Activated CD8-positive, alpha-beta T cell treated with anti-CD3 and anti-CD28 coated beads, Interleukin-2, amount 10 ng/mL, durations not matched to agents 7 days and 5 days (primary cell): ENCODE measurements at places on chromosomes 6 and 20. TPM values are rescaled to one million over a fixed set of nuclear protein-coding genes. Genes with fewer than 3 reads are reported as not detected.

DNA sequence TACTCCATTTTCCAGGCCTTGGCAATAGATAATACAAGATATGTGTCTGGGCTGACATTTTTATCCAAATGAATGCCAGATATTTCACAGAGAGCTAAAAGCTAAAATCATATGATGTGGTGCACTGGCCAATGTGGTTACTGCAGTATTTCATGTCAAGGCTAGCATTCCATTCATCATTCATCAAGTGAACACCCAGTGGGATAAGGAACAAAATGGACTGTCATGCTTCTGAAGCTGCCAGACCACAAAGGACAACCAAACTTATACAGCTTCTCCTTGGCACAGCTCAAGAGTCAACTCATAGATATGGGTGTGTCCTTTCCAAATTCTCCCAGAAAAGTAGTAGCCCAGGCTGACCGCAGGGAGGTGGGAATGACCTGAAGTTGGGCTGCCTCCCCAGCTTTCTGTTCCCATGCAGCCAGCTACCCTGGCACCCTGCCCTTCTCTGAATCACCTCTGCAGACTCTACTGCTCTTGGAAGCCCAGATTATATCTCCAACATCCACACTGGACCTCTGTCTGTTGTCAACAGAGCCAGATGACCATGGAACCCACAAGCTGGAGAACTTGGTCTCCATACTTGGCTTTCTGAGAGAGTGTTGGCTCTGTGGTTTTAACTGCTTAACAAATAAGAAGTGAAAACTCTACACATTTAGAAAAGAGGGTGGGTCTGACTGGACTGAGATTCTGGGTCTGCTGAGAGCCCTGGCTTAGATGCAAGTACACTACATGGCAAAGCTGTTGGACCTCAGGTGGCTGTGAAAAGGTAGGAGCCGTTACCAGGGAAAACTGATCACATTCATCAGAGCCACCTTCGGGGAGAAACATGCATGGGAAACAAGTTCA, 122.8 kb downstream of the ALDH8A1 start:
- no peaks in the 10 kb centered on the region for H3K36me3 ChIP-seq
- DNase-seq, result no peak
- peaks cover 2% of the 10 kb centered on the region for H3K27me3 ChIP-seq
- no peak overlapping the region for H3K27ac ChIP-seq

DNA sequence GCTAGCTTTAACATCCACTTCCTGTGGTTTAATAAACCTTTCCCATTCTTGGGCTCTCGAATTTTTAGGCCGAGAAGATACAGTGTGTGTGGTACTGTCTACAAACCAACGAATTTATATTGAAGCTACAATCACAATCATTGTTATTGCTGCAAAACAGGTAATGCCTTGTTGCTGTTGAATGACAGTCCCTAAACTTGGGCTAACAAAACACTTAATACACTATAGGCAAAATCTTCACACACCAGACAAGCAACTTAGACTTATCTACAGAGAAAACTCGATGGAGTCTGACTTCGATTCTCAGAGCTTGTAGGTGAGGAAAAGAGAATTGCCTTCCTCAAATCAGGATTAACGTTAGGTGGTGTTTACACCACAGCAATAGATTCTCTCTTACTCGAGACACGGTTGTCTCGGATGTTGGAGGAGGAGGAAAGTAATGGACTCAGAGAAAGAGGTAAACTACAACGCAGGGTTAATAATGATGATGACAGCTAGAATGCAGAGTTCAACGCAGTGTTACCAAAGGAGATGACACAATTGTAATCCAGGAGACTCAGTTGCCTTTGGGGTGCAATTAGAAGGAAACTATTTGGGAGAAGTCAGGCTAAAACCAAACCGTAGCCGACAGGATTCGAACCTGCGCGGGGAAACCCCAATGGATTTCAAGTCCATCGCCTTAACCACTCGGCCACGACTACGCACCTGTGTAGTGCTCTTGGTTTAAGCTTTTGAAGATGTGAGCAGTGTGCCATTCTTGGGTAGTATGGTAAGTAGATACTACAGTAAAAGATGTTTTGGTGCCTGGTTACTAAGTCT, 32.5 kb upstream of the ZNF184 start:
- H3K4me3 ChIP-seq, result no peak overlapping the region
- H3K36me3 ChIP-seq, result no peaks in the 10 kb centered on the region
- peak; percentile 34 for DNase-seq
- H3K4me1 ChIP-seq, result peaks cover 20% of the 10 kb centered on the region
- peaks cover 27% of the 10 kb centered on the region for H3K27me3 ChIP-seq

GRCh38 chr20:11195899-11196558, 522.2 kb upstream of the JAG1 start:
- no peak for DNase-seq
- H3K4me3 ChIP-seq, result no peak overlapping the region
- no peaks in the 10 kb centered on the region for H3K36me3 ChIP-seq
- no peaks in the 10 kb centered on the region for H3K27me3 ChIP-seq
- no peak overlapping the region for H3K27ac ChIP-seq

DNA sequence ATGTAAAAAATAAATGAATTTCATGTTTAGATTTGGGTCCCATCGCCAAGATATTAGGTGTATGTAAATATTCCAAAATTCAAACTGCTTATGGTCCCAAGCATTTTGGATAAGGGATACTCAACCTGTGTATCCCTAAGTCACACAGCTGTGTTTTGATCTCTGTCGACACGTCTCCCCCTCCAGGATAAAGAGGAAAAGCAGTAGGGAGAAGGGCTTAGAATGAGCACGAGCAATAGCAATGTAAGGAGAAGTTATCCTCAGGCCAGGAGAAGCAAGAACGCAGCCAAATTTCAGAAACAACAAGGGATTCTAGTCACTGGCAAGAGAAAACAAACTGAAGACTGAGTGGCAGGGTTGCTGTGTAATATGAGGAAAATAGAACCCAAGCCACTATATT, 181.2 kb downstream of the AIG1 start:
- H3K27me3 ChIP-seq, result no peaks in the 10 kb centered on the region
- H3K36me3 ChIP-seq, result no peaks in the 10 kb centered on the region
- no peak for DNase-seq

DNA sequence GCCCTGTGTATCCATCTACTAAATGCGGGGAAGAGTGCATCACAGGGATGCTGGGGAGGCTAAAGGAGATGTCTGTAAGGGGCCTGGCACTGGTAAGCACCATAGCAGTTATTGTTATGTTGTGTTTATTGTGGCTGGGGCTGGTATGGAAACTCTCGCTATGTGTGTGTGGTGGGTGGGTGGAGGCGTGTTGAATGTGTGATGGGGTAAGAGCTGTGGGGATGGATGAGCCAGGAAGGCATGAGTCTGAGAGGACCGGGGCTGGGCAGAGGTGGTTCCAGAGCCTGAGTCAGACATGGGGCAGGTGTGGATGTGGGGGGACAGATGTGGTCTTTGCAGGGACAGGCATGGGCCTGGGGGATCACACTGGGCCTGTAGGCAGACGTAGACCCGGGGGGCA, 88.1 kb downstream of the GRM4 start:
- no peaks in the 10 kb centered on the region for H3K36me3 ChIP-seq
- no peak for DNase-seq
- no peak overlapping the region for H3K27ac ChIP-seq
- peaks cover 13% of the 10 kb centered on the region for H3K27me3 ChIP-seq
- no peak overlapping the region for H3K4me3 ChIP-seq

DNA sequence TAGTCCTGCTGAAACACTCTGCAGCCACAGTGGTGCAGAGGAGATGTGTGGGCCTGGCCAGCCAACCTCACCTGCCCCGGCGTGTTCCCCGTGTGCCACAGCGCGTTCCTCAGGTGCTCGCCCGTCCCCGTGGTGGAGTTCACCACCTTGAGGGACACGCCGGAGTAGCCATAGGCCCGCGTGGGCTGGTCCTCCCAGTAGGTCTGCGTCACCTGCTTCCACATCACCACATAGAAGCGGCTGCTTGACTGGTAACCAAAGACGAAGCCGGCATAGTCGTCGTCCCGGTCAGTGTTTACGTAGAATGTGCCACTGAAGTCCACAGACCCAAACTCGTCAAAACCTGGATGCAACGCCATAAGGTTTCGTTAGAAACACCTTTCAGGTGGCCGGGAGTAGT, 31.5 kb downstream of the THBS2 start:
- no peaks in the 10 kb centered on the region for H3K4me1 ChIP-seq
- DNase-seq, result no peak
- no peak overlapping the region for H3K4me3 ChIP-seq

DNA sequence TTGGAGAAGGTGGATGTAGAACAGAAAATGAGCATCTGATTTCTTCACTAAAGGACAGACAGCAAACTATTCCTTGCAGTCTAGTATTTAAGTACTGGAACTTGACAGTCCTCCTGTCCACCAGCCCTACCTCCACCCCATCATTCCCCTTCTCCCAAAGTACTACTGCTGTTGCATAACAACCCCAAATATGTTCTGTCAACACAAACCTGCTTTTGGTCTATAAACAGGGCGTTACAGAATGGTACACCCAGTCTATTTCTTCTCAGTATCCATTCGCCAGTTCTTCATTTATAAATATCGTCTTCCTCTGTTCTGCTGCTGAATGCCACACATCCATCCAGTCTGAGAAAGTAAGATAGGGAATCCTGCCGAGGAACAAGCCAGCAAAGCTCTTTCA, 27.7 kb upstream of the SLC22A1 start:
- peaks cover 5% of the 10 kb centered on the region for H3K4me1 ChIP-seq
- no peaks in the 10 kb centered on the region for H3K27me3 ChIP-seq
- no peak overlapping the region for H3K27ac ChIP-seq
- H3K4me3 ChIP-seq, result no peak overlapping the region

- no peak overlapping the region for H3K27ac ChIP-seq
- peaks cover 11% of the 10 kb centered on the region for H3K36me3 ChIP-seq
Observed at GRCh38 chr6:57195457-57195856, 23.3 kb downstream of the BAG2 start.

- H3K27ac ChIP-seq, result no peak overlapping the region
- no peaks in the 10 kb centered on the region for H3K4me1 ChIP-seq
- no peaks in the 10 kb centered on the region for H3K27me3 ChIP-seq
- H3K36me3 ChIP-seq, result no peaks in the 10 kb centered on the region
- DNase-seq, result no peak
Observed at GRCh38 chr6:48078120-48078519, 32.9 kb downstream of the PTCHD4 start.

GRCh38 chr6:33868141-33868540, 64.3 kb upstream of the MLN start:
- no peak overlapping the region for H3K27ac ChIP-seq
- peaks cover 2% of the 10 kb centered on the region for H3K36me3 ChIP-seq
- DNase-seq, result no peak
- peaks cover 11% of the 10 kb centered on the region for H3K4me1 ChIP-seq
- peaks cover 41% of the 10 kb centered on the region for H3K27me3 ChIP-seq
- H3K4me3 ChIP-seq, result no peak overlapping the region

GRCh38 chr20:50101887-50102286, 11.1 kb downstream of the UBE2V1 start:
- no peaks in the 10 kb centered on the region for H3K27me3 ChIP-seq
- H3K27ac ChIP-seq, result peak overlapping the region; percentile 1
- no peak for DNase-seq
- peaks cover 39% of the 10 kb centered on the region for H3K36me3 ChIP-seq
- H3K4me1 ChIP-seq, result peaks cover 28% of the 10 kb centered on the region

DNA sequence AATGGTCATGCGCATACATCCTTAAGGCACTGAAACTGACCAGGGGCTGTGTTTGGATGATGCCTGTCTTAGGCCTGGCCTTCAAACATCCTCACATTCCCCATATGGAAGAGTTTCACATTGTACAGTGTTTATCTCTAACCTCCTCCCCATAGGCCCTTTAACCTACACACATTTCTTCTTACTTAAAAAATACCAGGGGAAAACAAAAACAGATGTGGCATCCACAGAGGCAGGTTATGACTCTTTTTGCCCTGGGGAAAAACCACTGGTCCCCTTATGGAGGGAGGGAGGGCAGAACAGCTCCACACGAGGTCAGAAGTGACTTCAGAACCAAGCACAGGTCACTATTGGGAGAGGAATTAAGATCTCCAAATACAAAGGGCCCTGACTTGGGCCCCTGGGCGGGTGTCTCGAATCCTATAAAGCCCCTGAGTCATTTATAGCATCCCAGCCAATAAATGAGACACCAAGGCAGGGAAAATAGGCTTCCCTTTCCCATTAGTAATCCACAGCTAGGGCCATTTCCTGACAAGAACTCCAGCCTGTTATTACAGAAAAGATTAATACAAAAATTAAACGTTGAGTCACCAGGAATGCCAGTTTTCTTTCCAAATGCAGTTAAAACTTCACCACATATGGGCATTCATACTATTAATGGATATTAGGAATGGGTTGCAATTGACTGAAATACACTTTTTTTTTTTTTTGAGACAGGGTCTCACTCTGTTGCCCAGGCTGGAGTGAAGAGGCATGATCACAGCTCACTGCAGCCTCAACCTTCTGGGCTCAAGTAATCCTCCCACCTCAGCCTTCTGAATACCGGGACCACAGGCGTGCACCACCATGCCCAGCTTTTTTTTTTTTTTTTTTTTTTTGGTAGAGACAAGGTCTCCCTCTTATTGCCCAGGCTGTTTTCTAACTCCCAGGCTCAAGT, 107.2 kb downstream of the ATP9A start:
- no peak for DNase-seq
- no peak overlapping the region for H3K27ac ChIP-seq
- H3K27me3 ChIP-seq, result peaks cover 3% of the 10 kb centered on the region
- peaks cover 18% of the 10 kb centered on the region for H3K4me1 ChIP-seq
- no peaks in the 10 kb centered on the region for H3K36me3 ChIP-seq
- no peak overlapping the region for H3K4me3 ChIP-seq

The RAET1L gene
- not detected for total RNA-seq

The PKIB gene
- total RNA-seq, result 0.44 TPM

The SLC44A4 gene
- total RNA-seq, result 0.39 TPM

The HRH3 gene
- total RNA-seq, result not detected

The DUSP15 gene
- not detected for total RNA-seq

The C6orf47 gene
- 22.5 TPM for total RNA-seq

The ANGPT4 gene
- not detected for total RNA-seq

The CTAGE9 gene
- total RNA-seq, result not detected

The MCHR2 gene
- not detected for total RNA-seq

The ARG1 gene
- not detected for total RNA-seq

The MRPL18 gene
- total RNA-seq, result 85.4 TPM

The PLN gene
- not detected for total RNA-seq

The WASF1 gene
- total RNA-seq, result 0.50 TPM

The BMP6 gene
- not detected for total RNA-seq

The CLVS2 gene
- total RNA-seq, result not detected

The FOXF2 gene
- total RNA-seq, result not detected

The TSPO2 gene
- not detected for total RNA-seq
